ENCODE measurements at places on chromosomes 7 and 10.

DNA sequence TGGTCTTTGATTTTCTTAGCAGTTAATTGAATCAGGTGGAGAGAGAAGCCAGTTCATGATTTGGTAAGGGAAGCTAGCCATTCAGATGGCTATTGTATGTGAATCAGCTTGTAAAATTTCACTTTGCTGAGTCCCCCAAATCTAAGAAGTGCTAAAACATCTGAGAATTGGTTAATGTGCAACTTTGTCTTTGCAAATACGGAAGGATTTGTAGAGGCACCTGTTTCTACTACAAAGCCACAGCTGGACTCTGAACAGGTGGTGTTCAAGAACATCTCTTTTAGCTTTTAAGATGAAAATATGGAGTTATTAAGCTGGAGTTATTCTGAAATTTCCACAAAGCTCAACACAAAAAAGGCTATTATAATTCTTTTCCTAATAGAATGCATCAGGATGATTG is 132.6 kb downstream of the VPS50 start:
- no peak for DNase-seq

GRCh38 chr7:33760834-33761233 is 144.5 kb upstream of the BMPER start:
- DNase-seq = no peak

DNA sequence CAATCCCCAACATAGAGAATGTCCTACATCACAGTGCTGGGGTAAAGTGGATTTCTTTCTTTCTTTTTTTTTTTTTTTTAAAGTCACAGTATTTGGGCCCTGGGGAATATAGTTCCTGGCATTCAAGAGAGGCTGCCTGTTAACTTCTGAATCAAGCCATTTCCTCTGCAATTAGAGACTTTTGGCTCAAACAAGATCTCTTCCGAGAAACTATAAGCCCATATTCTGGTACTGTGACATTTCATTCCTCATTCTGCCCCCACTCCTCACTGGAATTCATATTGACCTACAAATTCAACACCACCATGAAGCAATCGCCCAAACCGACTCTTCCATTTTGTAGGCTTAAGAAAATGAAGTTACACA is 187.4 kb downstream of the PHTF2 start:
- DNase-seq = no peak

- DNase-seq = no peak
Observed at GRCh38 chr7:133829336-133829897, 297.7 kb upstream of the LRGUK start.

DNA sequence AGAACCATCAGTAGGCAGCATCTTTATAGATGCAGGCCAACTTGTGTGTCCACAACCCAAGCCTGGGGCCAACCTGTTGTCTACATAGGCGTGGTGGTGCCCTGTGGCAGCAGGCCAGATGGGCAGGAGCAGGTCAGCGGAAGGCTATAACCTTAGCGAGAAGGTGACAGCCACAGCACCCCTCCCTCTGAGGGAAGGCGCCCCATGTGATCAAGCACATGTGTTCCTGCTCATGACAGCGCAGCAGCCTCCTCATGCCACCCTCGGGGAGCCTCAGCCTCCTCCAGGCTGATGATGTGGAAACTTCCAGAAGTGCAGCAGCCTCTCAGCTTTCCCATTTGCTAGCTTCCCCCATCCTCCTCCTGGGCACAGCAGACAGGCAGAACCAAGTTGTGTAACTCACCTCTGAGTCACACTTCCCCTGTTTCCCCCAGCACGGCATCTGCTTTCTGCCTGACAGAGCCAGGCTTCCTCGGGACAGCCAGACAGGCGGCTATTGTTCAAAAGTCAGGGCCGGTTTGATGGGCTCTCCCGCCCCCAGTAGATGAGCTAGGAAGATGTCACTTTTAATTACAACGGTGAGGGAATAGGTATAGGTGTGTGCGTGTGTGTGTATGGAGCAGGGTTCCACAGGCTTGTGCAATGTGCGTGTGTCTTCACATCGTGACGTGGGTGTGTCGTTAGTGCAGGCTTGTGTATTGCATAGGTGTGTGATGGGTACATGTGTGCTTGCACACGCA is 312.0 kb upstream of the ZMIZ1 start:
- DNase-seq = no peak

DNA sequence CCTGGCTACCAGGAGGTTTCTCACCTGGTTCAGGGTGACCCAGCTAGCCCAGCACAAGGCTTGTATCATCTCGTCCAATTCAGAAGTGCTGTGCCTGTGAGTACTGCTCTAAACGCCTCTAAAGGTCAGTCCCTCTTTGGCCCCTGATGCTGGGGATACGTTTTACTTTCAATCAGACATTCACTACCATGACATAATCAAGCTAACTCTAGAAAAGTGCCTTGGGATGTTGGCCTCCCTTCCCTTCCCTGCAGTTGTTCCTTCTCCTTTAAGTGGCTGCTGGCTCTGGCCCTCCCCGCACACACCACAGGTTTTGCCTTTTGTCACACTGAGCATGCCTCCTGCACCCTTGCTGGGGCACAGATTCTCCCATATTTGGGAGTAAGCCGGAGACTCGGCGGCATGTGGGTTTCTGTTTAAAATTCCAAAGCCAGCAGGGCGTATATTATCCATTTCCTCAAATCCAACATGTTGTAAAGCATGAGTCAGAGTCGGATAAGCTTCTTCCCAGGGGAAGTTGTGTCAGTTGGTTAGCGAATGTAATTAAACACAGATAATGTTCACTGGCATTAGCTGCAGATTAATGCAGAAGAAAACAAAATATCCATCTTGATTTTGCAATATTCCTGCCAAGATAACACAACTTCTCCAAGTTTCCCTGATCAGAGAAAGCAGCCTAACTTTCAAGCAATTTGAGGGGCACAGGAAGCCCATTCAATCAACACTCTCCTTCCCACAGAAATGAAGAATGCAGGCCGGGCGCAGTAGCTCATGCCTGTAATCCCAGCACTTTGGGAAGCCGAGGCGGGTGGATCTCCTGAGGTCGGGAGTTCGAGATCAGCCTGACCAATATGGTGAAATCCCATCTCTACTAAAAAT is 31.8 kb upstream of the VCL start:
- DNase-seq = no peak

- no peak for DNase-seq
Observed at GRCh38 chr10:75803816-75804552, 372.6 kb downstream of the LRMDA start.

GRCh38 chr10:97427571-97428179 is 1.7 kb downstream of the PGAM1 start:
- no peak for DNase-seq

DNA sequence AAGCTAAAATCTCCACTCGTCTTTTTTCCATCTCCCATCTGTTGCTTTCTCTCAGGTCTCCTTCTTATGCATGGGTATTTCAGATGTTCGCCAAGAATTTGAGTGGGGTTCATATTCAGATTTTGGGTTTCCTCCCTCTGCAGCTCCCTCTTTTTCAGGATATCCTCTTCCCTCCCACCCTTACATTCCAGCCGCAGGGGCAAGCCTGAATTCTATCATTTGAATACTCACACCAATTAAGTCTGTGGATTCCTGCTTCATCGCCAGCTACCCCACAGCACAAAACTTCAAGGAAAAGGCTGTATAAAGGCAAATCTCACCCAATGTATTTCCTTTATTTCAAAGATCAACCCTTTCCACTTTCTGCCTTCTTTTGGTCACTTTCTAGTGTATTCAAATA is 41.6 kb upstream of the FOXI2 start:
- DNase-seq = no peak

Measured in GM13976 (cell line).